ENCODE measurements at places on chromosomes 11 and 22.

GRCh38 chr11:1642288-1643145, 12.9 kb downstream of the KRTAP5-5 start:
- DNase-seq = no peak

DNA sequence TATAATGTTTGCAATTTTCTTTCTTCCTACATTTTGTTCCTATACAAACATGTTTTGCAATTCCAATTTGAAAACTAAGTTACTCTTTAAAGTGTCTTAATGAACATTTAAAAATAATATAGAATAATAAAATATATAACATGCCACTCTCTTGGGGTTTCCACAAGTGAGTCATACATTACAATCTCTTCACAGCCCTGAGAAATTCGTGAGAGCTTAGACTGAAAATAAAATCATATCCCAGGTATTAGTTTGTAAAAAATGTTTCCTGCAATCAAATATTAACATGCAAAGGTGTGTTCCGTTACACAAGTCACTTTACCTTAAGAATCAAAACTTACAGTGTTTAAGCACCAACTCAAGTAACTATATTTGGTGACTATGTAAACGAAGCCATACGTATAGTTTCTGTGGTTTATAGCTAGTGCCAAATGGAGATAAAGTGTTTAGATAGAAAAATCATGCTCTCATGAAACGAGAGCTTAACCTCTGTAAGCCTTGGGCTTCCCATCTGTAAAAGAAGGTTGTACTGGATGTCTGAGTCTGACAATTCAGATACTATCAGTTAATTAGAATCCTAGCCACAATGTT, 253.6 kb upstream of the ANO3 start:
- DNase-seq = no peak

- DNase-seq = no peak
Measured at GRCh38 chr11:104734998-104735397, 163.3 kb downstream of the CASP12 start.

- no peak for DNase-seq
Measured at GRCh38 chr11:115135936-115136335, 368.3 kb downstream of the CADM1 start.

GRCh38 chr22:30262917-30263741, 3.5 kb downstream of the OSM start:
- DNase-seq = peak; percentile 69

- DNase-seq = no peak
Measured at GRCh38 chr22:44382116-44383038, 69.6 kb upstream of the SHISAL1 start.

GRCh38 chr11:71180694-71181470, 71.5 kb downstream of the SHANK2 start:
- no peak for DNase-seq

- DNase-seq = no peak
Measured at GRCh38 chr11:122804796-122805195, 33.5 kb upstream of the CRTAM start.

GRCh38 chr11:72597721-72598120, 76.5 kb downstream of the PDE2A start:
- DNase-seq = no peak

GRCh38 chr11:62958547-62959421, 26.0 kb downstream of the SLC22A6 start:
- DNase-seq = no peak

DNA sequence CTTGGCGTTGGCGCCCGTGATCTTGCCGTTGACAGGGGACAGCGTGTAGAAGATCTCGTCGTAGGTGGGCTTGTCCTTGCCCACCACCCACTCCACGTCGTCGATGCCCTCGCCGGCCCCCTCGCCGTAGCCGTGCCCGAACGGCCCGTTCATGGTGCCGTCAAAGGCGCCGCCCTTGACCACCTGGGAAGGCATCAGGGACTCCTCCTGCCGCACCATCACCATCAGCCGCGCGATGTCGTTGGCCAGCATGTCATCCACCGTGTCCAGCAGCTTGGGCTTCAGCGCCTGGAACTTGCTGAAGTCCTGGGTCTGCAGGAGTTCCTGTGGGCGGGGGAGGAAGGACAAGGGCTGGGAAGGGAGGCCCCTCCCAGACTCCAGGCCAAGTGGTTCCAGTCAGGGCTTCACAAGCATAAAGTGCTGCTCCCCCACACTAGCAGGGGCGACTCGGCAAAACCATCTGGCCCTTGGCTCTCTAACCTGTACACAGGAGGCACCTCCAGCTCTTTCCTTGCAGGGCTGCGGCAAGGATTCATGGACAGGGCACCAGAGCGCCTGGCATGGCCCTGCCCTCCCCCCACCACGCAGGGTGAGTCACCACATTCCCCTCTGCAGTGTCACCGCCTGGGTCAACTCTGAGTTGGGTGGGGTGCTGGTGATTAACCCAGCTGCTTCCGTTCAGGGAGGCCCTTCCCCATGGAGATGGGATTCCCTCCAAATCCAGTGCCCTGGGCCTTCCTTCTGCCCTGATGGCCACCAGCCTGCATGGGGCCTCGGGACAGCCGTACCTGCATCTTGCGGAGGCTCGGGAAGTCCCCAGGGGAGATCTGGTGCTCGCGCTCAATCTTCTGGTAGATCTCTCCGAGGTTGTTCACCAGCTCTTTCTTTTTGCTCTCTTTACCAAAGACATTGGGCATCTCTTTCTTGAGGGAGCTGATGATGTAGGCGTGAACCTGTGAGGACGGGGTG, 10.4 kb upstream of the CDC42BPG start:
- no peak for DNase-seq

DNA sequence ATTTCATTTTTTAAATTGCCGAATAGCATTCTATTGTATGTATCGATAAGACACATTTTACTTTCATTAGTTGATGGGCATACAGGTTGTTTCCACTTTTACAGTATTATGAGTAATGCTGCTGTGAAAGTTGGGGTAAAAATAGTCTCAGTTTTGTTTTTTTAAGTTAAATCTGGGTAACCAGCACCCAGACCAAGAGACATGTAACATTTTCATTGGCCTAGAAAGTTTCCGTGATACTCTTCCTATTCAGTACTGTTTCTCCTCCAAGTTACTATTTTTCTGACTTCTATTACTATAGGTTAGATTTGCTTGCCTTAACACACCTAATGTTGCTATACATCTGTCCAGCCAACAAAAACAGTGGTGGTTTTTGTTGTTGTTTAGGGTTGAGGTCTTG, 12.3 kb downstream of the IPO7 start:
- DNase-seq = no peak

- no peak for DNase-seq
Measured at GRCh38 chr22:20624161-20624616, 116.8 kb downstream of the MED15 start.

DNA sequence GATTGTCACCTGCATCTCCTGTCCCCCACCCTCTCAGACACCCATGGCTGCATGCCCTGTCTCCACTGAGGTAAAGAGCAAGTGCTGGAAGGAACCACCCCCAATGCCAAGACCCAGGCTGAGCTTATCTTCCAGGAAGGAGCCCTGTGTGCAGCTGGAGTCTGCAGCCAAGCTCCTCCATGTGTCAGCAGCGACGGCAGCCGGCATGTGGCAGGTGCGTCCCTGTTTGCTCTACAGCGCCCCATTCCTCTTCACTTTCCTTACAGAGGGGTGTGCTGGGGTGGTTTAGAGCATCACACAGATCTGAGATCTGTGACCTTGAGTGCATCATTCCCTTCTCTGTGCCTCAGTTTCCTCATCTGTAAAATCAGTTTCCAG, 7.7 kb upstream of the MN1 start:
- DNase-seq = no peak

DNA sequence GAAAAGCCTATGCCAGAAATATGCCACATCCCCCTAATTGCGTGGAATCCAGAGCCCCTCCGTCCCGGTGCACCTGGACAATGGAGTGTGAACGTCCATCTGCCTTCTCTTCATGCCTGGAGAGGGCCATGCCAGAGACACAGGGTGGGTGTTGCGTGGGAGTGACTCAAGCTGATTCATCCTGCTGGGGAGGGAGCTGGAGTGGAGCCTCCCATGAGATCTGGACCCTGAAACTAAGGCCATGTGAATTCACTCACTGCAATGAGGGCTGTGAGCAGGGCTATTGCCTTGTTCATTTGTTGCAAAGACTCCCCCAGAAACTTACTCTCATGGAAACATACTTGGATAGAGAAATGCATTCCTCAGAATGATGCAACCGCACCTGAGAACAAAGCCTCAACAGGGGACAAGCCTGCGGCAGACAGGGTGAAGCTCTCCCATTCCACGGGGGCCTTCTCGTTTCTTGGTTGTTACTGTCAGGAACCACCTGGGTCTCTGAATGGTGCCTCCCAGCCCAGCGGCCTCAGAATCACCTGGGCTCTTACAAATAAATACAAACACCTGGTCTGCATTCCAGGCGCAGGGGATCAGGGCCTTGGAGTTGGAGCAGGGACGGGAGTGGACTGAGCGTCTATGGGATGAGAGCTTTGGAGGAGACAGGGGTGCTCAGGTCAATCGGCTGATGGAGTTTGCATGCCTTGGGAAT, 1031.2 kb downstream of the BRD1 start:
- DNase-seq = no peak

DNA sequence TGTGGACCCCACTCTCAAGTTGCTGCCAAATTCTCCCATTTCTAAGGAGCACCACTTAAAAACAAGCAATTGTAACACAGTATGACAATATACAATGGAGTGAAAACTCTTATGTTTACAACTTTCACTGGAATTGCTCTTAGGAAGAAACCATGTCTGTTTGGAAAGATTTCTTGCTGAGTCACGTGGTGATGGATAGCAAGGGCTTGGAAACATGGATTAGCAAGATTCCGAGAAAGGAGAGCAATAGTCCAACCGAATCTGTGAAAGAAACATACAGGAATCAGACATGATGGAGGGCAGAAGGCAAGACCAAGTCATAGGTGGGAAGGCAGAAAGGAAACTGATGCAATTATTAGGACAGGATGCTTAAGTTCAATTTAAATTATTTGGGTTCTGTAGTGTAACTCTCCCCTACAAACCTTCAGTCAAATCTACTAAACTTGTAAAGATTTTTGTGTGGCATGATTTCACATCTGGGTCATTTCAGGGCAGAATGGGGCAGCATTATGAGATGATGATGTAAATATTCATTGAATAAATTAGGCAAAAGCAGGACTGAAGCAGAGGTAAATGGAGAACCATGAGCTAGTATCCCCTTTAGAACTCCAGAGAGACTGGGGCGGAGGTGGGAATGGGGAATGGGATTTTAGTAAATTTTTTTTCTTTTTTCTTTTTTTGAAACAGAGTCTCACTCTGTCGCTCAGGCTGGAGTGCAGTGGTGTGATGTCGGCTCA, 27.8 kb upstream of the THY1 start:
- DNase-seq = no peak

GRCh38 chr11:127307700-127308099, 307.1 kb upstream of the KIRREL3 start:
- no peak for DNase-seq

- DNase-seq = no peak
Measured at GRCh38 chr11:32433914-32434355, 1.4 kb downstream of the WT1 start.

GRCh38 chr22:29330753-29331152, 15.3 kb upstream of the RASL10A start:
- no peak for DNase-seq

DNA sequence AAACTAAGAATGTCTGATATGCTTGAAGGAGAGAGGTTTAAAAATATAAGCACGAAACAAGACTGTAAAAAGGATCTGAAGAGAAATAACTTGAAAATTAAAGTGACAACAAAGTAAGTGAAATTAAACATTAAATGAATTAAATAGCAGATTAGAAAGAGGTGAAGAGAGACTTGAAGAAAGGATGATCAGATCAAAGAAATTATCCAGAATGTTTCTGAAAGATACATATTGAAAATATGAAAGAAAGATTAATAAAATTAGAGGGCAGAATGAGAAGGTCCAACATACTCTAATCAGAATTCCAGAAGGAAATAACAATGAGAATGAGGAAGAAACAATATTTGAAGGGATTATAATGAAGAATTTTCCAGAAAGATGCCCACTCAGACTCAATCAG, 151.1 kb downstream of the FAM76B start:
- no peak for DNase-seq

DNA sequence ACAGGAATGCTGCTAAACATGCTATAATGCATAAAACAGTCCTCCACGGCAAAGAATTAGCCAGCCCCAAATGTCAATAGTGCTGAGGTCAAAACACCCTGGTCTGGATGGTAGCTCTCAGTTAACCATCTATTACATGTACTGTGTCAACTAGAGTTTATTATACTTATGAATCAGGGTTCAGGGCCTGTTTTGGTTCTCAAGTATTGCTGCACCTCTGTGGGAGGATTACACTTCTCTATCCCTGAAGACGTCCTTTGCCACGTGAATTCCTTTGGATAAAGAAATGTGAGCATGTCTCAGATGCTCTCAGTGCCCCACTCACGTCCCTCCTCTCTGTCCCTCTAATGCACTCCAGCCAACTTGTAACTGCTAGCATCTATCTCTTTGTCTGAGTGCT, 53.4 kb downstream of the SLC1A2 start:
- no peak for DNase-seq

- DNase-seq = no peak
Measured at GRCh38 chr11:59267736-59268475, 55.2 kb upstream of the MPEG1 start.

Data from stimulated activated CD8-positive, alpha-beta memory T cell treated with anti-CD3 and anti-CD28 coated beads, Interleukin-12 subunit alpha, Interleukin-12 subunit beta, amount 100 ng/mL, for 1 hour (primary cell).